Activated T-helper 1 cell treated with anti-CD3 and anti-CD28 coated beads, Interleukin-12 subunit alpha, Interleukin-12 subunit beta, Interleukin-2, Interleukin-4 antibody, amounts not matched to agents 30 ng/mL and 10 ng/mL and 1 ng/mL, durations not matched to agents 14 hours and 24 hours and 36 hours (primary cell): ENCODE measurements at places on chromosomes 13 and 19. TPM values are rescaled to one million over a fixed set of nuclear protein-coding genes. Genes with fewer than 3 reads are reported as not detected.

GRCh38 chr13:100214886-100215285 is 126.0 kb downstream of the PCCA start:
- H3K27ac ChIP-seq: no peak overlapping the region
- peaks cover 11% of the 10 kb centered on the region for H3K4me1 ChIP-seq
- no peaks in the 10 kb centered on the region for H3K27me3 ChIP-seq
- DNase-seq: no peak
- H3K4me3 ChIP-seq: no peak overlapping the region

GRCh38 chr19:10667867-10668266 is 13.7 kb downstream of the ILF3 start:
- H3K27me3 ChIP-seq: no peaks in the 10 kb centered on the region
- no peak overlapping the region for H3K27ac ChIP-seq
- H3K36me3 ChIP-seq: peaks cover 14% of the 10 kb centered on the region
- DNase-seq: no peak

ZNF525 gene
- total RNA-seq: 16.5 and 19.0 TPM in 2 replicates

TFDP1 gene
- total RNA-seq: 171 and 173 TPM in 2 replicates

DNA sequence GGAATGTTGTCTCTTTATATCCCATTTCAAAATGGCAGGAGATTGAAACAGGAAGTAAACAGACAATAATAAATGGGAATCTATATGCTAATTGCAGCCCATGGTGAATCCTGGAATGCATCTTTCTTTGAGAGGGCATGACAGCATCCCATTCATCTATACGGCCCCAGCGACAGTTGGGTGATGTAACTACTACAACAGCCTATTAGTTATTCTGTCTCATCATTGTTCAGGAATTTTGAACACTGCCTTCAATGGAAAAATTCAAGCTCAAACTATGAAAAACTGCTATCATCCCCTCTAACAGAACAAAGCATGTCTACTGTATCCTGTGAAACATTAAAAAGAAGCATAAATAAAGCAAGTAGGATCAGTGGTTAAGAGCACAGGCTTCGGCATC is 262.1 kb downstream of the DCT start:
- DNase-seq: no peak
- H3K4me3 ChIP-seq: no peak overlapping the region
- H3K4me1 ChIP-seq: no peaks in the 10 kb centered on the region
- peaks cover 7% of the 10 kb centered on the region for H3K27me3 ChIP-seq
- H3K36me3 ChIP-seq: no peaks in the 10 kb centered on the region

DNA sequence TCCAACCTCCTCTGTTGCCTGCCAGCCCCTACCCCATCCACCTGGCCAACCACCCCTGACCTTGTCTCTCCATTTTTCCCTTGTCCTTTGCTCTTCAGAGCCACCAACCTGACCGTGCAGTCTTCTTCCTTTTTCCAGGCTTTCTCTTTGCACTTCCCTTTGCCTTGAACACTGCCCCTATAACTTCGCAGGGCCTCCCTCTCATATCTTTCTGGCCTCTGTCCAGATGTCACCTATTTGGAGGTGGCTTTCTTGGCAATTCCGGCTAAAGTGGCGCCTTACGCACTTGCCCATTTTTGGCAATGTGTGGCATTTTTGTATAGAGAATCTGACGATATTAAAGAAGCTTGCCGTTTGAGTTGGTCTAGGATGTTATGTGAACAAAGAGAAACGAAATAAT is 844 bp downstream of the ZNF543 start:
- H3K27me3 ChIP-seq: peaks cover 10% of the 10 kb centered on the region
- peak overlapping the region; percentile 89 for H3K4me3 ChIP-seq
- no peak for DNase-seq
- peak overlapping the region; percentile 97 for H3K27ac ChIP-seq

DNA sequence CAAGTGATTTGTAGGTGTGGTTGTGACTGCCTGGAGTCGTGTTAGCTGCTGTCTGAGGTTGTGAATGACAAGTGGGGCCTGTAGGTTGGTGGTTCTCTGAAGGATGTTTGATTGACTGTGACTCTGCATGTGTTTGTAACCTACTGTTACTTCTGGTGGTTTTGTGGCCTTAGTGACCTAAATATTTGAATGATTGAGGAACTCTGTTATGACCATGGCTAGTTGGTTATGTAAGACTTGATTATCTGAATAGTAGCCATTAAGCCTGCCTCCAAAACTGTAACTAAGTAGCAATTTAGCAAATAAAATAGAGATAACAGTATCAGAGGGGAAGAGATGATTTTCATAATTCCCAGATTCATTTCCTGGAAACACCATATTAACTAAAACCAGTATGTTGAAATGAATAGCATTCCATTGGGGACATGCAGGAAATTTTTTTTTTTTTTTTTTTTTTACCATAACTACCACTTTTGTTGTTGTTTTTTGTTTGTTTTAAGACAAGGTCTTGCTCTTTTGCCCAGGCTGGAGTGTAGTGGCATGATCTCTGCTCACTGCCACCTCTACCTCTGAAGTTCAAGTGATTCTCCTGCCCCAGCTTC is 865 bp downstream of the ZNF382 start:
- no peak for DNase-seq
- no peaks in the 10 kb centered on the region for H3K27me3 ChIP-seq
- peak overlapping the region; percentile 95 for H3K27ac ChIP-seq

FXYD3 gene
- total RNA-seq: not detected in 2 replicates

DNA sequence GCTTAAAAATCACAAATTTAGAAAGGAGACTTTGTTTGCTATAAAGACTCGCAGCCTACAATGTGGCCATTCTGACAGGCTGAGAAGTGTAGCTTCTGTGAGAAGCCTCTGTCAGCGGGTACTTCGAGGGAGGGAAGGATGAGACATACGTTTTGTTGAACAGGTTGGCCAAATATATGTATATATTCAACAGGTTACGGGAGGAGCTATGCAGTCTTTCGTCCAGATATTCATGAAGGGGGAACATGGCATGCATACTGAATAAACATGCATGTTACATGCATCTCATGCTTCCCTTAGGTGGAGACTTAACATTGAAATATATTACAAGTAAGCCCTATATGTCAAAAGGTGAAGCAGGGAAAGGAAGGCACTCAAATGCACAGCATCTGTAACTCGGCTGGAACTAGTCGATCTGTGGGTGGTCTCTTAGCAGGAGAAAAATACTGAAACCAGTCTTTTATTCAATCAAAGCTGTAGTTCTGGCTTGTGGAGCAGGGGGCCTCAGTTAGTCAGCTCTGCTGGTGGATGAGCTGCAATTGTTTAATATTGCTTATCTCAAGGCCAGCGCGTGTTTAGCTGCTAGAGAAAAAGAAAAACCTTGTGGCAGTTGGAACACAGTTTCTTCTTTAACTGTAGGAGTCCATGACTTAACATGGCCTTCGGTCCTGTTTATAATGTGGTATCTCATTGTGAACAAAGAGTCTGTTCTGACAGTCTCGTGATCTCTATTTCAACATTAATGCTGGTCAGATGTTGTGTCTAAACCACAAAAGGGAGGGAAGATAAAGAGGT is 94.3 kb downstream of the FAM216B start:
- peaks cover 12% of the 10 kb centered on the region for H3K27me3 ChIP-seq
- H3K4me3 ChIP-seq: no peak overlapping the region
- no peak for DNase-seq
- H3K4me1 ChIP-seq: peaks cover 13% of the 10 kb centered on the region
- no peak overlapping the region for H3K27ac ChIP-seq

ZNF577 gene
- total RNA-seq: 4.4 and 6.3 TPM in 2 replicates

- H3K27me3 ChIP-seq: no peaks in the 10 kb centered on the region
- peaks cover 28% of the 10 kb centered on the region for H3K36me3 ChIP-seq
- peaks cover 30% of the 10 kb centered on the region for H3K4me1 ChIP-seq
- peak overlapping the region; percentile 98 for H3K27ac ChIP-seq
- DNase-seq: no peak
Observed at GRCh38 chr19:14385492-14385891, 4.2 kb downstream of the ADGRE5 start.

DNA sequence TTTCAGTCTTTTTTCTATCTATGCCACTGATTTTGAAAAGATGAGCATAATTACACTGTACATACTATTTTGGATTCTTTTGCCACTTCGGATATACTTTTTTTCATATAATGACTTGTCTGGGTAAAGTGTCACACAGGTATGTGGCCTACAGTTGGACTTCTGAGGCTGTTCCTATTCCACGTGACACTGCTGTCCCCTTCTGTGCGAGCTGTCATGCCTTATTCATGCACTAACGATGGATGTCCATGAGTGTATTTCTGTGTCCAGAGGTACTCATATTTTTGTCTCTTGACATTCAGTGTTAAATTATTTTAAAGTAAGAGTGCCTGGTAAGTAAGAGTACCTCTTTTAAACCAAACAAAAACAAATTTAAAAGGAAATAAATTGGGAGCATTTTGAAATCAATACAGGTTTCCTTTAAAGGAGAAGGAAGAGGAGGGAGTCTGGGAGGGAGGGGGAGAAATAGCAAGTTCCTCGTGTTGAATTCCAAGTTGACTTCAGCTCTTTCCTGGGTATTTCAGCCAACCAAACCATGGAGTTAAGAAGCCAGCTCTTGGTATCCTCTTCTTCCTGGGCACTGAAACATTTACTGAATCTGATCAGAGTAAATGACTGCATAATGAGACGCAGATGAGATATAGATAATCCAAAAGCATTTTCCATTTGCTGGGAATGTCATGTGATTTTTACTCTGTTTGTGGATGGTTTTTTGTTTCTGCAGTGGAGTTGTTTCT is 61.3 kb downstream of the TNFRSF19 start:
- H3K27me3 ChIP-seq: peaks cover 6% of the 10 kb centered on the region
- no peak overlapping the region for H3K27ac ChIP-seq
- H3K4me3 ChIP-seq: no peak overlapping the region
- no peaks in the 10 kb centered on the region for H3K36me3 ChIP-seq

RNU6-9 gene
- not detected in 2 replicates for total RNA-seq

DNA sequence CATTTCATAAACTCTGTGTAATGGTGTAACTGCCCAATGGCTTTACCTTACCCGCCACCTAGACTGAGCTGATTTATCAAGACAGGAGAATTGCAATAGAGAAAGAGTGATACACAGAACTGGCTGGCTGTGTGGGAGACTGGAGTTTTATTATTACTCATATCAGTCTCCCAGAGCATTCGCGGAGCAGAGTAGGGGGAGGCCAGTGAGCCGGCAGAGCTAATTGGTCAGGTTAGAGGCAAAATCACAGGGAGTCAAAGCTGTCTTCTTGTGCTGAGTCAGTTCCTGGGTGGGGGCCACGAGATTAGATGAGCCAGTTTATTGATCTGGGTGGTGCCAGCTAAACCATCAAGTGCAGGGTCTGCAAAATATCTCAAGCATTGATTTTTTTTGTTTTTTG is 23.4 kb upstream of the SLITRK1 start:
- H3K36me3 ChIP-seq: no peaks in the 10 kb centered on the region
- no peaks in the 10 kb centered on the region for H3K4me1 ChIP-seq
- H3K27me3 ChIP-seq: no peaks in the 10 kb centered on the region
- H3K27ac ChIP-seq: no peak overlapping the region

CBY2 gene
- not detected in 2 replicates for total RNA-seq

ADAT3 gene
- 8.4 and 9.6 TPM in 2 replicates for total RNA-seq

PLVAP gene
- 0.08 TPM in 1 of 2 replicates, not detected in the other for total RNA-seq

- no peak overlapping the region for H3K27ac ChIP-seq
- H3K36me3 ChIP-seq: no peaks in the 10 kb centered on the region
- H3K27me3 ChIP-seq: no peaks in the 10 kb centered on the region
- no peak for DNase-seq
- no peak overlapping the region for H3K4me3 ChIP-seq
Observed at GRCh38 chr13:67515895-67516294, 285.8 kb upstream of the PCDH9 start.

- no peak for DNase-seq
- H3K27me3 ChIP-seq: peaks cover 1% of the 10 kb centered on the region
- no peak overlapping the region for H3K4me3 ChIP-seq
- no peak overlapping the region for H3K27ac ChIP-seq
- no peaks in the 10 kb centered on the region for H3K4me1 ChIP-seq
Observed at GRCh38 chr13:31699650-31700049, 39.7 kb upstream of the RXFP2 start.

USHBP1 gene
- total RNA-seq: 0.10 and 0.26 TPM in 2 replicates

KLF5 gene
- total RNA-seq: 2.4 and 2.5 TPM in 2 replicates

- H3K36me3 ChIP-seq: no peaks in the 10 kb centered on the region
- no peak overlapping the region for H3K4me3 ChIP-seq
- DNase-seq: no peak
- peaks cover 17% of the 10 kb centered on the region for H3K4me1 ChIP-seq
- H3K27ac ChIP-seq: no peak overlapping the region
Observed at GRCh38 chr19:42051166-42052115, 18.6 kb downstream of the GRIK5 start.

GRCh38 chr19:5309438-5310204 is 31.0 kb downstream of the PTPRS start:
- no peak overlapping the region for H3K27ac ChIP-seq
- H3K4me1 ChIP-seq: no peaks in the 10 kb centered on the region
- no peak for DNase-seq
- peaks cover 2% of the 10 kb centered on the region for H3K27me3 ChIP-seq
- H3K4me3 ChIP-seq: no peak overlapping the region

- H3K4me3 ChIP-seq: no peak overlapping the region
- DNase-seq: no peak
- H3K27me3 ChIP-seq: peaks cover 6% of the 10 kb centered on the region
Observed at GRCh38 chr13:110277357-110277975, 29.5 kb downstream of the COL4A1 start.

TMEM86B gene
- 7.7 and 8.3 TPM in 2 replicates for total RNA-seq
